ENCODE measurements at places on chromosomes 5 and 9.

DNA sequence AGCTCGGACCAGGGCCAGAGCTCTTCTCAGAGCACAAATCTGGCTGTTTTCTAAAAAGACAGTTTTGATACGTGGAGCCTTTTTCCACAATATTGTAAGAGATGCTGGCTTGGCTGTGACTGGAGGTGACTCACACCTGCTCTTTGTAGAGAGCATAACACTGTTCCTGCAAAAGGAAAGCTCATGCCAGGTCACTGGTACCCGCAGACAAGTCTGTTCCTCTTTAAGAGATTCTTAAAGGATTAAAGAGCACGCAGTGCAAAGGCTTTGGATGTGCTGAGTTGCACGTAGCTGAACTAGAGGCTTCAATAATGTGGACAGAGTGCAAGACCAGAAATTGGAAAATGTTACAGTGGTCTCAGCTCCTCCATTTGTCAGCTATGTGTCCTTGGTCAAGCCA lies 19.0 kb downstream of the ACTL7B start:
- DNase-seq: no peak

- no peak for DNase-seq
These were observed 58.1 kb downstream of the LRSAM1 start for GRCh38 chr9:127509261-127509954.

GRCh38 chr5:143059355-143059754 lies 289.2 kb downstream of the ARHGAP26 start:
- DNase-seq: no peak

DNA sequence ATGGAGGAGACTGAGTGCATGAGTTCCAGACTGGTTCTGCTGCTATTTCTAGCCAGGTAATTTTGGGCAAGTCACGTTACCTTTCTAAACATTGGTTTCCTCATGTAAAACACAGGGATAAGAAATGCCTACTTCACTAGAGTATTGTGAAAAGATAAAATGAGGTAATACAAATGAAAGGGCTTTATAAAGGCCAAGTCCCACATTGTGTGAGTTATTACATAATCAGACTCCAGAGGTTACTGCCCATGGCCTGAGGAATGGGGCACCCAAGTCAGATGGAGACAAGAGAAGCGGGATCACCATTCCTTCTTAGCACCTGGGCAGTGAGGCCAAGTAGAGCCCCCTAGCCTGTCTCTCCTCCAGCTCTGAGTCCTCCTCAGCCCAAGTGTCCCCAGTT lies 7.5 kb downstream of the HBEGF start:
- DNase-seq: no peak

DNA sequence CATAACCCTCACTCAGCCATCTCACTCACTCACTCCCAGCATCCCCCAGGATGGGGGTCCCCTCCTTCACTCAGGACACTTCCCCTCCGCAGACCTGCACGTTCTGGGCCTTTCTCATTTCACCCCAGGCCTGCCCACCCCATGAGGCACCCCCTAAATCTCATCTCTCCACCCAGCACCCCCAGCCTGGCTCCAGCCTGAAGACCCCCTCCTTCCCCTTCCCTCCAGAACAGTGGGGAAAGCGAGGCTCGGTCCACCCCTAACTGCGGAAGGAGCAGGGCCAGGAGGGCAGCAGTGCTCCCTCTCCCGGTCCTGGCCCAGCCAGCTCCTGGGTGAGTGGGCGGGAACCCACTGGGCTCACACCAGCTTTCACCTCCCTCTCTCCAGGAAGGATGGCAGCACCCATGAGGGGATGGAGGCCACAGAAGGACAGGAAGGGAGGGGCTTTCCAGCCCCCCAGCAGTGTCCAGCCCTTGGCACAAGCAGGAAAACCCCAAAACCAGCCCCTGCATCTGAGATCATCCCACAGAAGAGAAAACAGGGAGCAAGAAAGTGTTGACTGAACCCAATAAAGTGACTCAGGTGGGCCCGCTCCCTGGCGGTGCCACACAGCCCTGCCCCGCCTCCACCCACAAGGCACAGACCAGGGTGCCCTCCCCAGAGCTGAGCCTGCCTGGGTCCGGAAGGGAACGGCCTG lies 55.0 kb downstream of the LRSAM1 start:
- no peak for DNase-seq

GRCh38 chr9:126661521-126662251 lies 48.0 kb downstream of the LMX1B start:
- DNase-seq: no peak

DNA sequence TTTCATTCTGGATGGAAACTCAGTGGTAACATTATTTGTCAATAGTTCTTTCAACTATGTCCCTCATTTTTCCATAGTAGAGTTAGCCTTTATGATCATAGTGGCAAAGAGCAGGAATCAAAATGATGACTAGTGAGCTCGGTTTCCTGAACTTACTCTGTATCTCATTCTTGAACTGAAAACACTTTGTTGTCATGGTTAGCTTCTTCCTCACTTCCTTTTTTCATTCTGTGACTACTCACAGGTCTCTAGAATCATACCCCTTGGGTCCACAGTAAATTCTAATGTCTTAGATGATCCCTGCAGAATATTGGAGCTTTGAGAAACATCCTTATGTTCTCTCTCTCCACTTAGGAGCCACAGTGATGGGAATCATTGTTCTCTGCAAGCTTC lies 29.4 kb upstream of the RECK start:
- DNase-seq: no peak

- DNase-seq: no peak
These were observed 13.6 kb upstream of the COL27A1 start for GRCh38 chr9:114141553-114142402.

DNA sequence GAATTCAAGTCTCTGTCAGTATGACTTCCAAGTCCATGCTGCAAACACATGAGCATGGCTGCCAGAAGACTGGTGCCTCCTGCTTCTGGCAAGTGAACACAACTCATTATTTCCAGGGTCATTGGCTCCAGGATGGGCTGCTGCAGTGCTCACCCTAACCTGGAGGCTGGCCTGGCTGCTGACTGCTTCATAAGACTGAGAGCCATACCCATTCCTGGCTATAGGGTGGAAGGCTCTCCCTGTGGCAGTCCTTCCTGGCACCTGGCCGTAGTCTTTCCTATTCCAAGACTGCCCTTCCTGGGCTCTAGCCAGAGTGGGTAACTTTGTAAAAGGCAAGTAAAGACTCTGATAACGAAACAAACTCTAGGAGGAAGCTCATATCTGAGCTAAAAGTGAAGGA lies 51.2 kb downstream of the CXXC5 start:
- no peak for DNase-seq

DNA sequence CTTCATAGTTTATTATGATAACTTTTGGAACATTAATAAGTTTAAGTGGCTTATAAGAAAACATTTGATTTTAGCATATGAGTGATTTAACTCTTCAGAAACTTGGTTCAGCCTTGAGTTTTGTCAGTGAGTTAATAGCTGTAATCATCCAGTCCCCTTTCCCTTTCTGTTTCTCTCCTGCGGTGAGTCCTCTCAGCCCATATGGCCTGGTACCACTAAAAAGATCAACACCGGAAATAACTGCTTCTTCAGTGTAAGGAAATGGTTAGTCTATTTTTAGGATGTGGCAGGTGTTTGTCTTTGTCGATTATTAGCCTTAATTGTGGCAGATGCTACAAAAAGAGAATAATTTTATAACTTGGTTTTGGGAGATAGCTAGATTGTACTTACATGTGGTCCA lies 120.2 kb upstream of the GRHPR start:
- no peak for DNase-seq

GRCh38 chr5:150481972-150482406 lies 25.9 kb upstream of the NDST1 start:
- DNase-seq: no peak

DNA sequence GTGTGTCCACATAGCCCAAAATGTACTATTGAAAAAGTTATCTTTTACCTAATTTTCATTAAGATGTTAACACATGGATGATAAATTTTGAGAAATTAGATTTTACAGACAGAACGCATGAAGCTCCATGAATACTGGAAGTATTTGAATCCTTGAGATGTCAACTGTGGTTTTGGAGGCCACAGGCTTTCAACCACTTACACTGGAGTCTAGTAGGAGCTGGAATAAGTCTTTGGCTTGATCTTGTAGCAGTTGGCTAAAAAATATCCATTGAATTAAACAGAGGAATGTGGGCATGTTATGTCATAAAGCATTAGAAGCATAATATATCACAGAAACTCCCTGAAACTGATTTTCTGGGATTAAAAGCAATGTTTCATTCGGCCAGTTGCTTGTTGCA lies 52.9 kb downstream of the CAMK4 start:
- no peak for DNase-seq

- no peak for DNase-seq
These were observed 13.3 kb upstream of the GLIS3 start for GRCh38 chr9:4313144-4313543.

- no peak for DNase-seq
These were observed 740 bp upstream of the ERAP1 start for GRCh38 chr5:96808541-96808828.

- DNase-seq: no peak
These were observed 777.1 kb downstream of the CDH18 start for GRCh38 chr5:19210886-19211285.

GRCh38 chr9:84975926-84976325 lies 306.4 kb downstream of the NTRK2 start:
- no peak for DNase-seq
